Heart left ventricle (tissue), 16 donors: ENCODE measurements at places on chromosomes 1 and 21. TPM values are rescaled to one million over a fixed set of nuclear protein-coding genes. Genes with fewer than 3 reads are reported as not detected.

The FOXO6 gene
- polyA plus RNA-seq: 0.99 TPM

The PLEKHN1 gene
- 0.15 TPM for polyA plus RNA-seq

The HNRNPU gene
- 118 TPM for polyA plus RNA-seq

The DTL gene
- 0.43 TPM for polyA plus RNA-seq

The TRIM46 gene
- polyA plus RNA-seq: 0.04 TPM

The OR14K1 gene
- polyA plus RNA-seq: not detected

The PRELP gene
- 7.8 TPM for polyA plus RNA-seq

The SPRR5 gene
- not detected for polyA plus RNA-seq

The CASQ1 gene
- polyA plus RNA-seq: 55.9 TPM

The ROR1 gene
- polyA plus RNA-seq: 9.6 TPM

The KANK4 gene
- polyA plus RNA-seq: 0.08 TPM

The FMN2 gene
- polyA plus RNA-seq: not detected

The DCAF8 gene
- 96.9 TPM for polyA plus RNA-seq

The ATP1A2 gene
- 29.5 TPM for polyA plus RNA-seq

The TSPAN1 gene
- polyA plus RNA-seq: 5.5 TPM

The WNT9A gene
- 1.3 TPM for polyA plus RNA-seq

The DISC1 gene
- 0.76 TPM for polyA plus RNA-seq

The LCE2B gene
- polyA plus RNA-seq: not detected

The LACTBL1 gene
- polyA plus RNA-seq: not detected

The CHIA gene
- not detected for polyA plus RNA-seq

The CD5L gene
- polyA plus RNA-seq: 0.04 TPM

The VASH2 gene
- 0.19 TPM for polyA plus RNA-seq

The HENMT1 gene
- 0.61 TPM for polyA plus RNA-seq

The NAV1 gene
- 37.6 TPM for polyA plus RNA-seq

The GJB5 gene
- polyA plus RNA-seq: not detected

The GPR25 gene
- polyA plus RNA-seq: not detected

The PALMD gene
- 134 TPM for polyA plus RNA-seq
